ENCODE measurements at places on chromosomes 1 and 21. TPM values are rescaled to one million over a fixed set of nuclear protein-coding genes. Genes with fewer than 3 reads are reported as not detected.

CPLANE2 gene
- 2.7 TPM for total RNA-seq

SH3BGR gene
- total RNA-seq: 105 TPM

C1orf185 gene
- not detected for total RNA-seq

LAMB3 gene
- total RNA-seq: 0.66 TPM

TBX19 gene
- 0.80 TPM for total RNA-seq

HMGB4 gene
- not detected for total RNA-seq

PGLYRP3 gene
- total RNA-seq: not detected

RXFP4 gene
- not detected for total RNA-seq

SYCP1 gene
- total RNA-seq: not detected

ANGPTL7 gene
- 1.2 TPM for total RNA-seq

KRTAP19-1 gene
- total RNA-seq: not detected

DNA sequence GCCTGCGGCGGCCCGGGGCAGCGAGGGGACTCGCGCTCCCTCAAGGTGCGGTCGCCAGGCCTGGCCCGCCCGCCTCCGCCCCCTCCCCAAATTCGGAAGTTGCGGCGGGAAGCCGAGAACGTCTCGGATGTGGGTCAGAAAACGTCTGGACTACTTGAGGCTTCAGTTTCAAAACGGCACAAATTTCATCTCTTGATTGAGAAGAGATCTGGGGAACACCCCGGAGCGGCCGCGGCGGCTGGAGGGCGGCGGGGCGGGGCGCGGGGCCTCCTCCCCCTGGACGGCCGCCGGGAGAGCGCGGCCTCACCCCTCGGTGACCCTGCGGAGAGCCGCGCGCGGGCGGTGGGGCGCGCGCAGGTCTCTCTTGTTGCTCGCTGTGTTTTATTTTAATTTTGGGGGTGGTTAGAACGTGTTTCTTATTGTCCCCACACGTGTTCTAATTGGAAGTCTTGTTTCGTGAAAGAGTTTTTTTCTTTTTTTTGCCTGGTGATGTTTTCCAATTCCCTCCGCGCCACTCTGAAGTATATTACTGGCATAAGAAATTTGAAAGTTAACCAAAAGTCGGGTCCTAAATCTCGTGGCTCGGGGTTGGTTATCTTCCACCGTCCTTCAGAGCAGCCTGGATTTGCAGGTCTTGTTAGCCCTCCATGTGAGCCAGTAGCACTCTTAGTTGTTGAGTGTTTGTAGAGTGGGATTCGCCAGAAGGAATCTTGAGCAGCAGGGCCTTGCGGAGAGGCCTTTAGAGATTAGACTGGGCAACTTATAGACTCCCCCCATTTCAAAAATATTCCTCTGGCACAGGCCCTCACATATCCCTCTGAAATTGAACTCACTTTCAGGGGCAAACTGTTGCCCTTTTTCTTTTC lies 749 bp downstream of the PCBP3 start:
- no peak for DNase-seq
- no peak overlapping the region for H3K4me3 ChIP-seq
- H3K27me3 ChIP-seq: peaks cover 36% of the 10 kb centered on the region
- no peak overlapping the region for H3K27ac ChIP-seq
- no peaks in the 10 kb centered on the region for H3K36me3 ChIP-seq

GRCh38 chr1:179385510-179385909 lies 19.7 kb downstream of the AXDND1 start:
- no peaks in the 10 kb centered on the region for H3K36me3 ChIP-seq
- H3K4me3 ChIP-seq: no peak overlapping the region
- H3K4me1 ChIP-seq: no peaks in the 10 kb centered on the region
- H3K27ac ChIP-seq: no peak overlapping the region

DNA sequence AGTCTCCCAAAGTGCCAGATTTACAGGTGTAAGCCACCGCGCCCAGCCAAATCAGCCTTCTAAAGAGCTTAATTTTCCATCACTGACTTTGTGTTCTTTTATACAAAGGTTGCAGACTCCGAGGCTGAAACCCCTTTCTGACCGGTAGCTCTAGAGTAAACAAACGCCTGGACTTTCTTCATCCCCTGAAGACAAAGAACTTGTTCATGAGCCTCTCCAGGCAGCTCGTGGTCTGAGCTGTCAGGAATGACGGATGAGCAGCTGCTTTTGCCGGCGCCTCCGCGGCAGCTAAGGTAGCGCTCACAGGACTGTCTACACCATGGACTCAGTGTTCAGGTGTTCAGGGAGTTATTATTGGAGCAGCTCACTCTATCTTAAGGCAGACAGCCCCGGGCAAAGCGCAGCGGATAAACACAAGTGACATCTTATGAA lies 128.5 kb upstream of the ERRFI1 start:
- DNase-seq: no peak
- H3K36me3 ChIP-seq: no peaks in the 10 kb centered on the region
- H3K27ac ChIP-seq: no peak overlapping the region
- H3K4me1 ChIP-seq: peaks cover 9% of the 10 kb centered on the region

DNA sequence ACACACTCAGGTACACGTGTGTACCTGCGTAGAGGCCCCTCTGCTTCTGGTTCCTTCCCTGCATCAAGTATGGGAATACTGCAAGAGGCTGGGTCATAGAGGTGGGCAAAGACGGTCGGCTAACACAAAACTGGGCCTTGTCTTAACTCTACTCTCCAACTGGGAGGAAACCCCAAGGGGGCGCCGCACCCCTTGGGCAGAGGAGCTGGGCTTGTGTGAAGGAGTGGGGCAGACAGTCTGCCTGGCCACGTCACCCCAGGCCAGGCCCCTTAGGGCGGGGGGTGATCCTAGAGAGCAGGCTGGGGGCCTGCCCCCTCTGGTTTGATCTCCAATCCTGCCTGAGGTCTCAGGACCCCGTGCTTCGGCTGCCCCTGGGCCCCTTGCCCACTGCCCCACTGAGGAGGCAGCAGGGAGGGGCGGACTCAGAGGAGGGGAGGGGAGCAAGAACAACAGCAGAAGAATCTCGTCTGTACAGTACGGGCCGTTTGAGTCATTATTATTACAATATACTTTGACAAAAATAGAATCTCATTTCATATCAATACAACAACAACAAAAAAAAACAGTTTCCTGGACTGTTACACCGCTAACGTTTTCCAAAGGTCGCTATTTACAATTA lies 34.7 kb downstream of the MEF2D start:
- DNase-seq: no peak
- peaks cover 65% of the 10 kb centered on the region for H3K36me3 ChIP-seq
- H3K27ac ChIP-seq: no peak overlapping the region
- peaks cover 27% of the 10 kb centered on the region for H3K4me1 ChIP-seq

- no peaks in the 10 kb centered on the region for H3K27me3 ChIP-seq
- H3K4me3 ChIP-seq: no peak overlapping the region
- no peak overlapping the region for H3K27ac ChIP-seq
- H3K36me3 ChIP-seq: peaks cover 19% of the 10 kb centered on the region
These were observed 9.1 kb downstream of the IBA57 start for GRCh38 chr1:228174482-228175315.

DNA sequence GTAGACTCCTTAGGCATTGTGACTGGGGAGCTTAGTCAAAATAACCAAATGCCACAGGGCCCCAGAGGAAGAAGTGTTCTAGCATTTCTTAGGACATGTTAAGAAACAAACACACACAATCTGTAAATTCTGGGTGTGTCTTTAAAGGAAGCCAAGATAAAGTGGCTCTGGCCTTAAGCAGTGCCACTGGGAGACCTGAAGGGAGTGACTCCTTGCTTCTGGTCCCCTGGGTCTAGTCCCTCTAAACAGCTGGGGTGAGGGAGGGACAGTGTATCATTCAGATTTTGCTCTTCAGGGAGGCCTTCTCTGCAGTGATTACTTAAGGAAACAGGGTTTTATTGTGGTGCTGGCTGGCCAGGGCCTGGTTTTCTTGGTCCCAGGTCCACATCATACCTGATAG lies 9.1 kb upstream of the PROK1 start:
- H3K27me3 ChIP-seq: peaks cover 2% of the 10 kb centered on the region
- no peaks in the 10 kb centered on the region for H3K36me3 ChIP-seq
- H3K4me1 ChIP-seq: no peaks in the 10 kb centered on the region
- no peak for DNase-seq
- no peak overlapping the region for H3K4me3 ChIP-seq
- H3K27ac ChIP-seq: no peak overlapping the region

GRCh38 chr1:170929835-170930554 lies 5.3 kb upstream of the MROH9 start:
- no peak overlapping the region for H3K27ac ChIP-seq
- peaks cover 2% of the 10 kb centered on the region for H3K27me3 ChIP-seq
- H3K36me3 ChIP-seq: no peaks in the 10 kb centered on the region
- no peak overlapping the region for H3K4me3 ChIP-seq

DNA sequence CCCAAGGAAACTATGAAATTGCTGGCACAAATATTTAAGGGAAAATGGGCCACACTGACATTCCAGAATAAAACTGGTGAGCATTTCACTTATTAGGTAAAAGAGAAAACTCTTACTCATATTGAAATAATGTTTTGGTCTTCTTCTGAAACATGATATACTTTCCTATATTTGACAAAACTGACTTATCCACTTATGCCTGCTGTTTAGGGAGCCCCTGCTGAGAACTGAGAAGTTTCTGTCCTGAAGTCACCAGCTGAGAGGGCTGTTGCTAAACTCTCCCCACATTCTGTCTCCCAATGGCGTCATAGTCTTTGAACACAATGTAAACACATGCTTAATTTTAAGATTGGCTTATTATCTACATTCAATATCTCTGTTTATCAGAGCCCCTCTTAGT lies 46.8 kb upstream of the ZC3H11B start:
- no peak overlapping the region for H3K4me3 ChIP-seq
- H3K27ac ChIP-seq: peak overlapping the region; percentile 42
- no peaks in the 10 kb centered on the region for H3K27me3 ChIP-seq
- H3K36me3 ChIP-seq: no peaks in the 10 kb centered on the region
- peaks cover 7% of the 10 kb centered on the region for H3K4me1 ChIP-seq

DNA sequence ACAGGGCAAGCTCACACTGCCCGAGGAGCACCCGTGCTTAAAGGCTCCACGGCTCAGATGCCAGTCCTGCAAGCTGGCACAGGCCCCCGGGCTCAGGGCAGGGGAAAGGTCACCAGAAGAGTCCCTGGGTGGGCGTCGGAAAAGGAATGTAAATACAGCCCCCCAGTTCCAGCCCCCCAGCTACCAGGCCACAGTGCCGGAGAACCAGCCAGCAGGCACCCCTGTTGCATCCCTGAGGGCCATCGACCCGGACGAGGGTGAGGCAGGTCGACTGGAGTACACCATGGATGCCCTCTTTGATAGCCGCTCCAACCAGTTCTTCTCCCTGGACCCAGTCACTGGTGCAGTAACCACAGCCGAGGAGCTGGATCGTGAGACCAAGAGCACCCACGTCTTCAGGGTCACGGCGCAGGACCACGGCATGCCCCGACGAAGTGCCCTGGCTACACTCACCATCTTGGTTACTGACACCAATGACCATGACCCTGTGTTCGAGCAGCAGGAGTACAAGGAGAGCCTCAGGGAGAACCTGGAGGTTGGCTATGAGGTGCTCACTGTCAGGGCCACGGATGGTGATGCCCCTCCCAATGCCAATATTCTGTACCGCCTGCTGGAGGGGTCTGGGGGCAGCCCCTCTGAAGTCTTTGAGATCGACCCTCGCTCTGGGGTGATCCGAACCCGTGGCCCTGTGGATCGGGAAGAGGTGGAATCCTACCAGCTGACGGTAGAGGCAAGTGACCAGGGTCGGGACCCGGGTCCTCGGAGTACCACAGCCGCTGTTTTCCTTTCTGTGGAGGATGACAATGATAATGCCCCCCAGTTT lies 1.3 kb downstream of the CELSR2 start:
- peaks cover 14% of the 10 kb centered on the region for H3K27me3 ChIP-seq

DNA sequence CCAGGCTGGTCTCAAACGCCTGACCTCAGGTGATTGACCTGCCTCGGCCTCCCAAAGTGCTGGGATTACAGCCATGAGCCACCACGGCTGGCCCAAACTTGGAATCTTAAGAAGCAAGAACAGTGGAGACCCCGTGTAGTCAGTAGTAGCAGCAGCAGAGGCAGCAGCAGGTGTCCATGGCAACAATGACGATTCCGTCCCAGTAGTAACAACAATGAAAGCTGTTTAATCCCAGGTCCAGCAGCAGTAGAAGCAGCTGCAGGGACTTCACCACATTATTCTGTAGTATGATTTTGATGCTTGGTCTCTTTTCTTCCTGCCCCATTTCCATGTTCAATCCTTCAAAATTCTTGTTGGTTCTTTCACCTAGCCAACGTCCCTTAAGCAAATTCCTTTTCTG lies 69.6 kb upstream of the KCTD3 start:
- H3K4me1 ChIP-seq: no peaks in the 10 kb centered on the region
- no peaks in the 10 kb centered on the region for H3K27me3 ChIP-seq
- H3K27ac ChIP-seq: no peak overlapping the region

- H3K4me3 ChIP-seq: no peak overlapping the region
- no peaks in the 10 kb centered on the region for H3K36me3 ChIP-seq
- H3K27ac ChIP-seq: no peak overlapping the region
- peaks cover 54% of the 10 kb centered on the region for H3K27me3 ChIP-seq
- H3K4me1 ChIP-seq: peaks cover 23% of the 10 kb centered on the region
These were observed 4.1 kb downstream of the RNF223 start for GRCh38 chr1:1069711-1070676.

GRCh38 chr1:20359451-20360330 lies 69.0 kb downstream of the VWA5B1 start:
- DNase-seq: no peak
- no peaks in the 10 kb centered on the region for H3K36me3 ChIP-seq
- H3K4me1 ChIP-seq: peaks cover 39% of the 10 kb centered on the region
- no peak overlapping the region for H3K4me3 ChIP-seq

- no peaks in the 10 kb centered on the region for H3K4me1 ChIP-seq
- no peaks in the 10 kb centered on the region for H3K27me3 ChIP-seq
- no peak overlapping the region for H3K4me3 ChIP-seq
- H3K36me3 ChIP-seq: peaks cover 49% of the 10 kb centered on the region
- H3K27ac ChIP-seq: no peak overlapping the region
- no peak for DNase-seq
These were observed 17.0 kb downstream of the PCNT start for GRCh38 chr21:46340998-46341397.

GRCh38 chr1:39720094-39720999 lies 18.3 kb upstream of the PPIE start:
- DNase-seq: peak; percentile 73
- no peak overlapping the region for H3K4me3 ChIP-seq
- no peaks in the 10 kb centered on the region for H3K4me1 ChIP-seq
- H3K27ac ChIP-seq: no peak overlapping the region

DNA sequence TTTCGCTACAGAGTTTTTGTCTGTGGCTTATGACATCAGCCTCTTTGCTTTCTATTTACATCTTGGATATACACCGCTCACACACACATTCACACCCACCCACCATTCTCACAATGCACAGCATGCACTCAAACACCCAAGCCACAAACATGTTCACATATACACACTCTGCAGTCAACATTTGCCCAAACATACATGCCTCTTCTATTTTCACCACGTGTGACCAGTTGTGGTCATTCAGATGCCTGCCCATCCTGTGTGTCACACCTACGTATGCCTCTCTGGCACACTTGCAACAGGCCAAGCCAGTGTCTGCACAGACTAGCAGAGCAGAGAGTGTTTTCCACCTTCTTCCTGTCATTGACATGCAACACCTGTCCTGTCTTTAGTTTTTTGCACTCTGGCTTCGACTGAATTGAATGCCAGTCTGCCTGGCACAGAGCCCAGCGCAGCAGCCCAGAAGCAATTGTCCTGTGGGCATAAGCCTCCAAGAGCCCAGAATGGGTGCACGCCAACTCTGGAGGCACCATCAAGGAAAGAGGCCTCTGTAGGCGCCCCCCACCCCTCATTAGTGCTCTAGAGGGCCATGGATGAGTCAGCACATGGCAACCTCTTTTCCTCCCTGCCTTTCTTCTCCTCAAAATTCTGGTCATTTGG lies 37.7 kb upstream of the LRRN2 start:
- DNase-seq: peak; percentile 34
- no peak overlapping the region for H3K4me3 ChIP-seq

- H3K4me1 ChIP-seq: no peaks in the 10 kb centered on the region
- DNase-seq: no peak
- H3K27me3 ChIP-seq: no peaks in the 10 kb centered on the region
These were observed 112.9 kb upstream of the LYPLAL1 start for GRCh38 chr1:219060798-219061197.
